ENCODE measurements at places on chromosomes 2 and 18.

DNA sequence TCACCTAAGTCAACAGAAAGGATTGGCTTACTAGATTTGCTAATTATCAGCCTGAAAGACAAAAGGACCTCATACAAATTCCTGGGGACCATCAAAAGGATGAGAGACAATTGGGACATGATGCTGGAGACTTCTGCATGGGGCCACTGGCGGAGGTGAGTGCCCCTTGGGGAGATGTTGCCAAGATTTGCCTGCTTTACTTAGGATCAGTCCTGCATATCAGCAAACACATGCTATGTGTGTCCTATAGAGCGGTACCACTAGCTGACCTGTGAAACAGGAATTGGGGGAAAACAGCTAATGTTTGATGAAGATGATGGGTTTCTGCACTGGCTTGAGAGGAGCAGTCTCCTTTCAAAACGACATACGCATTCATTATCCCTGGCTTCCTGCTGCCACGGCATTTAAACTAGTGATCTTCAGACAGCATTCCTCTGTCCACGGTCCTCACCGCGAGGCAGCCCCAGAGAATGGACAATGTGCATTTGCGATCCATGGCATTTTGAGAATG, 104.2 kb downstream of the TGIF1 start:
- DNase-seq = no peak

- no peak for DNase-seq
These were observed 6.2 kb downstream of the KCNF1 start for GRCh38 chr2:10917927-10918326.

- DNase-seq = no peak
These were observed 52.8 kb downstream of the IKZF2 start for GRCh38 chr2:213098612-213099011.

DNA sequence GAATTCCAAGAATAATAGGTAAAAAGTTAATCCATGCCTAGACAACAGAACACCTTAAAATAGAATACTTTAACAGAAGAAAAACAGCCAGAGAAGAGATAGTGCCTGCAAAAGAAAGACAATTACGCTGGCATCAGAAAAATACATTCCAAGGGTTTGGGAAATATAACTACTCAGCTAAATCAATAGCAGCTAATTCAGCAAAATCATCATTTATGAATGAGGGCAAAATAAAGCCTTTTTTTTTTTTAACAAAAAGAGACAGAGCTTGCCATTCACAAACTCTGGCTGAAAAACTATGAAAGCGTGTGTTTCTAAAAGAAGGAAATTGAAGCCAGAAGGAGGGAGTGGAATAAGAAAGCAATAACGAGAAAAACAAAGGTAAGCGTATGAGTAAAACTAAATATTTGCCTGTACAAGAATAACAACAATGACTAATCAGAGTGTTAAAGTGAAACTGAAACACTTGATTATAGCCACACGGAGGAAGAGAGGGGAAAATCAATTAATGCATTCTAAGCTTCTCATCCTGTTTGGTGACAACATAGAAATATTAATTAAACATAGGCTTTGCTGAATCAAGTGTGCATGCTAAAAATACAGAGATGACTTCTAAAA, 90.2 kb downstream of the EHD3 start:
- DNase-seq = no peak

DNA sequence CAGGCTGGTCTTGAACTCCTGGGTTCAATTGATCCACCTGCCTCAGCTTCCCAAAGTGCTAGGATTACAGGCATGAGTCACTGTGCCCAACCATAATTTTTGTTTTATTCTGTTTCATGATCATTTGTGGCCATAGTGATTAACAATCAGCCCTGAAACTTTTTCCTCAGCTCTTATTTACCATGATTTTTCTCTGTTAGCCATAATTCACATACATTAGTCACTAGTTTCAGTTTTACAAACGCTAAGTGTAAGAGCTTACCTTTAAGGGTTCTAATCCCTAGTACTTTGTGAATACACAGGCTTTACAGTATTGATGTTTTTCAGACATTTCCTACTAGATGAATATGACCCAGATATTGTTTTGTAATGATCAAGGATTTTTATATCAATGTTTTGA, 216.1 kb downstream of the DPP4 start:
- peak; percentile 4 for DNase-seq

DNA sequence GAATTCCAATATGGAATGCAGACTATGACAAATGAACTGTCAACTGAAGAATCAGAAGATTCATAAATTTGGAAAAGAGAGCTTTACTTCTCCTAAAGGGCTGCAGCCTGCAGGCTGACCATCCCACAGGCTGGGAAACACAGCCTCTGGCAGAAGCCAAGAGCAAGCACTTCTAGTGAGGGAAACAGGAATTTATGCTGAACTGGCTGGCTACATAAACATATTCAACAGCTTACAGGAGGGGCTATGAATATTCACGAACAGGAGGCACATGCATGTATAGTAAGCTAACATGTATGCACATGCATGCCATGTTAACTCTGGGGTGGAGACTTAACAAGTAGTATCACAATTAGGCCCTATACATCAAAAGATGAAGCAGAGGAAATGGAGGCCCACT, 17.6 kb downstream of the HIBCH start:
- DNase-seq = no peak

- DNase-seq = peak; percentile 66
These were observed 34.4 kb downstream of the CD28 start for GRCh38 chr2:203740871-203741281.

GRCh38 chr2:118530976-118531375, 316.5 kb downstream of the EN1 start:
- no peak for DNase-seq

- no peak for DNase-seq
These were observed 14.5 kb upstream of the DARS1 start for GRCh38 chr2:135999899-136000298.

DNA sequence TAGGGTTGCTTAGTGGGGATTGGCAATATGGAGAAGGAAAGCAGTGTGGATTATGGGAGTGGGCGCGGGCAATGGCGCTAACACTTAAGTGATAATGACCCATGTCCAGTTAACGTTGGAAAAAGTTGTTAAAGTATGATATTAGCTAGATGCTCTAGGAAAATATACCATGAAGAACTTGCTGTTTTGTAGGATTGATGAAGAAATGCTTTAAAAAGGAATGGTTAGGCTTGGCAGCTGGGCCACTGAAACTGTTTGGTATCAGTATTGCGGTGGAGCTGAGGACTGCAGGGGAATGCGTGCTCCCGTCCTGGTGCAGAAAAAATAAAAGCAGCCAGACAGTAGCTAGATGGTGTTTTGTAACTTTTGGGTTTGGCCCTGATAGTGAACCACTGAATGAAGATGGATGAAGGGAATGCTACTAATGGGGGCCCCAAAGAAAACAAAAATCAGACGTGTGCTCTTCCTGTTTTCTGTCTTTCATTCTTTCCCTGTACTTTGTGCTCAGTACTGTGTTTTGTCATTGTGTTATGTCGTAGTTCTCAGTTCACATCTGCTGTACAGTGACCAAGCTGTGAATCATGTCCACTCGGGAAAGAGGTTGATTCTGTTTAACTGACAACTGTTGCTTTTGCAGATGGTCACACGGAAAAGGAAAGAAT, 999 bp downstream of the INSIG2 start:
- peak; percentile 19 for DNase-seq

GRCh38 chr2:148039783-148040182, 18.9 kb downstream of the MBD5 start:
- no peak for DNase-seq

DNA sequence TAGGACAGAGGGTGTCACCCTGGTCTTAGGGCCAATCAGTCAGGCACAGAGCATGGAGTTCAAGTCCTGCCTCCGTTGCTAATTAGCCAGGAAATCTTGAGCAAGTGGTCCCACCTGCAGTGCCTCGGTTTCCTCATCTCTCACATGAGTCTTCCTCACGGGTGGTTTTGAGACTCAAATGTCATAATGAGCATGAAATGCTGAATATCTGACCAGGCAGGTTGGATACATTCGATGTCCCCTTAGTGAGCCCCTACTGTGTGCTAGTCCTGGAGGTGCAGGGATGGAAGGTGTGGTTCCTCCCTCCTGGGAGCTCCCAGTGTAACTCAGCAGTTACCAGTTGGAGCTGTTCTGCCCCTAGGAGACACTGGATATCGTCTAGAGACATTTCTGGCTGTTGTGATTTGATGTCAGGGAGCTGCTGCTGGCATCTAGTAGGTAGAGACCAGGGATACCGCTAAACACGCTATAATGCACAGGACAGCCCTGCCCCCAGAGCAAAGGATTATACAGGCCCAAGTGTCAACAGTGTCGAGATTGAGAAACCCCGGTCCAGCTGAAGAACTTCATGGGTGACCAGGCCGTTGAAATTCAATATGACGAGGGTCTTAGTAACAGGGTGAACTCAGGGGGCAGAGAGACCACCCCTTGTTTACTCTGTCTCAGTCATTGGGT, 118.5 kb upstream of the TWIST2 start:
- DNase-seq = no peak

GRCh38 chr2:209463226-209463625, 39.4 kb downstream of the MAP2 start:
- no peak for DNase-seq

DNA sequence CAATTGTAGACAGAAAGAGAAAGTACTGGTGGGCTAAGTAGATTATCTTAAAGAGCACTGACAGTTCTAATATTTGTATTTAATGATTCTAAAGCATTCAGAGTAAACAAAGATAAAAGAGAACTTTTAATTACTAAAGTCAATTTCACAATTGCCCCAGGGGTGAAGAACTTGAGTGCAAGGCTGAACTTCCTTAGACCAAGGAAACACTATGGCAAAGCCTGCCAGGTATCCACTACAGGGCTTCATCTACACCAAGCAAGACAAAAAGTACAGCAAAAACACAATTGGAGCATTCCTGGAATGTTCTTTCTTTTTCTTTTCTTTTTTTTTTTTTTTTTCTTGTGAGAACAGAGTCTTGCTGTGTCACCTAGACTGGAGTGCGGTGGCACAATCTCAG, 46.9 kb upstream of the NDUFV2 start:
- DNase-seq = no peak

DNA sequence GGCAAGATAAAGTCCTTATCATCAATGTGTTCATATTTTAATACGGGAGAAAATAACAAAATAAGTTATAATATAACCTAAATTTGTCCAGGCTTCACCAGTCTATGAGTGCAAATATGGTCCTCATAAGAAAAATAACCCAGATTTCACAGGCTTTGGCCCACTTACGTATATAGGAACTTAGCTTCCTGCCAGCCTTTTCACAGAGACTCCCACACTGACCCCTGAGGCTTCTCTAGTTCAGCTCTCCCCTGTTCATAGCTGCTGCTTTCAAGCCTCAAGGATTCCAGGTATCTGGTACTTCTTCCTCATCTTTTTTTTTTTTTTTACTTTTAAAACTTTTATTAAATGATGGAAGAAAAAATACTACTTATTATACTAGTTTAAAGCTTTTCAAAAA, 74.9 kb upstream of the PELI1 start:
- DNase-seq = no peak

DNA sequence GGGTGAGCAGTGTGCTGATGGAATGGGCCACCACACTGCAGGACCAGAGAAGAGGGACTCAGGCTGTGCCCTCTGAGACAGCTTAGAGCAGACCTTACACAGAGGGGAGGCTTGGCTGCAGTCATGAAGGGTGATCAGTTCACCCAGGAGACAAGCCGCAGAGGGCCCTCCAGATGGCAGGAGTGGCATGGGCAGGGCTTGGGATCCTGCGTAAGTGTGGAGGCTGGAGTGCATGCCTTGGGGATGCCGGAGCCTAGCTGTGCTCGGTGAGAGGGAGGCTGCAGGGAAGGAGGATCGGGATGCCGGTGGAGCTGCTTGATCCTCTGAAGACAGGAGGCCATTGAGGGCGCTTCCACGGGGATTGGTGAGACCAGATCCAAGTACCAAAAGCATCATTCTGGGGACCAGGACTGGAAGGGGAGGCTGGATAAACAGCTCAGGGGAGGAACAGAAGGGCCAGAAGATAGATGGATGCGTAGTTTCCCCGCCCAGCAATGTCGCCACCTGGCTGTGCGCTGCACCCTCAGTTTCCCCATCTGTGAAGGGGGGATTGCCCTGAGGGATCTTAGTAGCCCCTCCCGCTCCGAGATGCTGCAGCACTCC, 163.4 kb downstream of the INHBB start:
- no peak for DNase-seq

GRCh38 chr2:7430421-7430868, 513.2 kb downstream of the RNF144A start:
- no peak for DNase-seq

DNA sequence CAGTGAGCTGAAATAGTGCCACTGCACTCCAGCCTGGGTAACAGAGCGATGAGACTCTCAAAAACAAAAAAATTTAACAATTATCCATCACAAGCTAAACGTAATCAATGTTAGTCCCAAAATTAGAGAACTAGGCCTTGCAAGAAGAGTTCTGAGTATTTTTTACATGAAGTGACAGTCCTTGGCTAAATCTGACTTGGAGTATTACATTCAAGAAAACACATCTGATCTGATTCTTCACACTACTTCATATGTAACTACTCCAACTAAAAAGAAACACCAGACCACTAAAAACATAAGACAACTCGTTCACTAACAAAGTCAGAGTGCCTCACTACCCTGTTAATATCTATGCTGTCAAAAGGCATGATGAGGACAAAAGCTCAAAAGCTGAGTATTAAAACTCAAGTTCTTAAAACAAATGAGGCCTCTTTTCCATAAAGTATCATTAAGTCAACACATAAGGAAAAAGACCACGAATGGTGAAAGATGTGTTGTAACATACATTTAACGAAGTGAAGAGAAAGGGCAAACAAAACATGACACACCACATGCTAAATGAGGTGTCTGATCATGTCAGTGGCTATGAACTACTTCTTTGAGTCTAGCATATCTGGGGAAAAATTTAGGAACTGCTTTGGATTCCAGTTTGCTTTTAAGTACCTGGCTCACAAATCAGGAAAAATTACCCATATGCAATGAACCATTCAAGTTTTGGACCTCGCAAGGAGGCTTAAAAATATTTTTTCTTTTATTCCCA, 42.4 kb downstream of the TRIP12 start:
- no peak for DNase-seq
